ENCODE measurements at places on chromosomes 5 and 9. TPM values are rescaled to one million over a fixed set of nuclear protein-coding genes. Genes with fewer than 3 reads are reported as not detected.

The SLC36A2 gene
- total RNA-seq: not detected

The ACOT12 gene
- total RNA-seq: not detected

The SLC36A3 gene
- not detected for total RNA-seq

The PROB1 gene
- 0.59 TPM for total RNA-seq

The SAPCD2 gene
- total RNA-seq: 5.7 TPM

The ADAMTS12 gene
- 179 TPM for total RNA-seq

The BAAT gene
- 0.23 TPM for total RNA-seq

The DDX4 gene
- total RNA-seq: not detected

The SPINK4 gene
- not detected for total RNA-seq

The RANBP3L gene
- total RNA-seq: 0.60 TPM

The MEIKIN gene
- not detected for total RNA-seq

The GBA2 gene
- 31.0 TPM for total RNA-seq

The ADGRV1 gene
- 0.89 TPM for total RNA-seq

The KIF4B gene
- 0.09 TPM for total RNA-seq

The ADAMTS13 gene
- total RNA-seq: 2.8 TPM

The ORM2 gene
- total RNA-seq: not detected

The CAMK4 gene
- total RNA-seq: 10.3 TPM

The TAF11L10 gene
- not detected for total RNA-seq

The PDZD2 gene
- under 0.01 TPM for total RNA-seq

The SPATA31C1 gene
- total RNA-seq: not detected

The CARTPT gene
- not detected for total RNA-seq

The FOXD4L6 gene
- 0.37 TPM for total RNA-seq

The GRXCR2 gene
- total RNA-seq: not detected

The LHX6 gene
- not detected for total RNA-seq

The ADAM19 gene
- 150 TPM for total RNA-seq

The EEIG1 gene
- total RNA-seq: 20.0 TPM

The NR5A1 gene
- total RNA-seq: not detected

The VLDLR gene
- 50.5 TPM for total RNA-seq

The LRRTM2 gene
- 0.89 TPM for total RNA-seq
